ENCODE measurements at places on chromosomes 5 and 9.

GRCh38 chr5:94240993-94241651 lies 377.3 kb downstream of the KIAA0825 start:
- DNase-seq = no peak

DNA sequence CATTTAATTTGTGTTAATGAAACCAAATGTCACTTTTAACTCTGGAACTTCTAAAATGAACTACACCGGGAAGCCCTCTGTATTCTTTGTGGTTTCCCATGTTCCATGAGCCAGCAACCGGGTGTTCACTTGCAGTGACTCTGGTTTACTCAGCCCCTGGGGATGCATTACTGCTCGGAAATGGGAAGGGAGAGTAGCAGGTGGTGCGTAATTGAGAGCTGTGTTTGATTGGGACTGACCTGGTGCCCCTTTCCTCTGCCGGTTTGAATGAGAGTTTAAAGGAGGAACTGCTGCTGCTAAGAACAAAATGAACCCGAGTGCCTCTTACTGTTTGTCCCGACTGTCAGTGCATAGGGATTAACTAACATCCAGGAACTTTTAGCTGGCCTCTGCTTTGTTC lies 100.1 kb upstream of the DHFR start:
- DNase-seq = no peak

DNA sequence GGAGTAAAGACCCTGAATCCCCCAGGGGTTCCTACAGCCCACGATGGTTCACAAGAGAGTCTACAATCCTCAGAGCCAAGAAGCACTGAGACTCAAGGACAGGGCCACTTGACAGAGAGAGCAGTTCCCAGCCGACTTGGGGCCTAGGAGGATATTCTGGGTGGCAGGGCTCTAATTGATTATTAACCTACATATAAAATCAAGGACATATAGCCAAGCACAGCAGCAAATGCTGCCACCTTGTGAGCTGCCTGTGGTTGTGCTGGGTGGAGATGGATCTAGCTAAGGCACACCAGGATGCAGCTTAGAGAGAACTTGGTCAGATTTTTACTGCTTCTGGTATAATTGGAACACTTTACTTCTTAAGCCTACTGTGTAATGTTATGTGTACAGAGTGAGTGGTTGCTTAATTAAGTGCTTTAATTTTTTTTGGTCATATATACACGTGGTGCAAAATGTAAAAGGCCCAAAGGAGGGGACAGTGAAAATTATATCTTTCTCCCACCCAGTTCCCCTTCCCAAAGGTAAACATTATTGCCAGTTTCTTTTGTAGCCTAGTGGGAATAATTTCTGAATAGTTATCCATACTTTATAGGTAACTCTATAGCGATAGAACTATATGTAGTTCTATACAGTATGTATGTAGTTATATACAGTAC lies 78.8 kb downstream of the F2RL2 start:
- DNase-seq = peak; percentile 77

GRCh38 chr9:15191378-15191777 lies 115.6 kb downstream of the TTC39B start:
- no peak for DNase-seq

GRCh38 chr9:113623851-113624485 lies 160.4 kb downstream of the RGS3 start:
- no peak for DNase-seq

DNA sequence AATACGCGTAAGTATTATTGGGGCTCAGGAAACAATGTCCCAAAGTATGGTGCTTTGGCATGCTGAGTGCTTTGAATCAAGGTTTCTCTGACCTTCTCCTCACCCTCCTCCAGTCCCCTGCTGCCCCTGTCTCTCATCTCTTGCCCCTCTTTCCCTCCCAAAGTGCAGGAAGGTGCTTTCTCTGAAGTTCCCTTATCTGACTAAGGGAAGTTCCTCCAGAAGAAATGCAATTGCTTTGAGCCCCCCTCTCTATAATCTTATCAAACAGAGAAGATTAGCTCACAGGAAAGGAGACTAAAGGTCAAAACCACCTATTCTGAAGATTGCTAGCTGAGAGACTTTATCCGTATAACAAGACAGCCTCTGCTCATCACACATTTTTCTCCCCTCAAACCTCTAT lies 288.1 kb downstream of the ARL15 start:
- DNase-seq = no peak

DNA sequence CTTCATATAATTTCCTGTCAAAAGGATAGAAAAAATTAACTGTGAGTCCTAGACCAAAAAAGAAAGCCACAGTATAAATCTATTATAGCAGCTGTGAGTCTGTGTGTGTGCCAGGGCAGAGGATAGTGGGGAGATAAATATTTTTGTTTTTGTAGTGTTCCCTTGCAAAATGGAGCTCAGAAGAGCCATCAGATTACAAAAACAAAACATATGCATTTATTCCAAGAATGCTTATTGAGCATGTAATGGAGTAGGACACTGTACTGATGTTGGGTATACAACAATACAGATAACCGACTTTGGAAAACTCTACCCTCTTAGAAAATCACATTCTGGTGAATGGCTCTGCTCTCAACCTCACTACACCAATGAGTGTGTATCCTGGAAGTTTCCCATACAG lies 111.0 kb downstream of the DMAC1 start:
- no peak for DNase-seq

DNA sequence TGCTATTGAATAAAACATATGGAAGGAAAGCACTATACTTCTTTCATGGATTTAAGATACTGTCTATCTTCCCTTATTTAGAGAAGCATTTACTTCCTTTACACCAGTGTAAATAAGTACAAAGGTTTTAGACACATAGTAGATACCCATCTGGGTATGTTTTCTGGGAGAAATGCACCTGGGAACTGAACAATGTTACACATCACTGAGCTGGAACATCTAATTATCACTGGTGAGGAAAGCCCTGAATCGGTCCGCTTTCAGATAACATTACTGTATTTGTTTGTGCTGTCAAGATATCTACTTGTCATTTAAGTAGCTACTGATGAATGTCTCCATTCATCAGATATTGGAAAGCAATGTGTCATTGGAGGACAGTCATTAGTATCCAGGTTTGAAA lies 964.7 kb upstream of the PTPRD start:
- no peak for DNase-seq

DNA sequence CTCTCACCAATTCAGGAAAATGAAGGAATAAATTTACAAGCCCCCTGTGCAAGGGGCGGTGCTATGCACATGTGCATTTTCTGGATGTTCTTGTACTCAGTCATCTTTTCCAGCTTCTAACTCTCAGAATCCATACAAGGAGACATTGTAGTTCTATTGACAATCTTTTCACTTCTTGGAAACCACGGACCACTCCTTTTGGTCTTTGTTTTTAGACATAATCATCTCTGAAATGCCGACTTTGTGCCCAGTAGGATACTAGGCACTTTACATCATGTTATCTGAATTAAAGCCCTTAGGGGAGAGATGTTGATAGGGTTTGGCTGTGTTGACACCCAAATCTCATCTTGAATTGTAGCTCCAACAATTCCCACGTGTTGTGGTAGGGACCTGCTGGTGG lies 322.6 kb upstream of the WWC1 start:
- no peak for DNase-seq

DNA sequence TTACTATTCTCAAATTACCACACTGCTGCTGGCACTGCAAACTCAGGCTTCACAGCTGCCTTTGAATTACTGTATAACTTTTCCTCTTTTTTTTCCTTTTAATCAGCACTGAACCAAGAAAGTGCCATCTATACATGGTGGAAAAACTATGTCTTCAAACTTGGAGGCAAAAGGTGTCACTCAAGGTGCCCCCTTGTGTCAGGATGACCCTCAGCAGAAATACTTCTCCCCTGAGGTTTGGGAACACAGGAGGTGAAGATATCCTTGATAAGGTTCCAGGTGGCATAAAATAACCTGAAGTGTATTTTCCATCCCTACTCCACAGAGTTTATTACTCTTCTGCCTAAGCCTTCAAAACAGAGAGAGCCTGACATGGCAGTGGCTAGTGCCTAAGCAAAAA lies 14.5 kb downstream of the FRMD3 start:
- DNase-seq = no peak

GRCh38 chr5:75044406-75044805 lies 8.0 kb downstream of the GCNT4 start:
- DNase-seq = no peak

DNA sequence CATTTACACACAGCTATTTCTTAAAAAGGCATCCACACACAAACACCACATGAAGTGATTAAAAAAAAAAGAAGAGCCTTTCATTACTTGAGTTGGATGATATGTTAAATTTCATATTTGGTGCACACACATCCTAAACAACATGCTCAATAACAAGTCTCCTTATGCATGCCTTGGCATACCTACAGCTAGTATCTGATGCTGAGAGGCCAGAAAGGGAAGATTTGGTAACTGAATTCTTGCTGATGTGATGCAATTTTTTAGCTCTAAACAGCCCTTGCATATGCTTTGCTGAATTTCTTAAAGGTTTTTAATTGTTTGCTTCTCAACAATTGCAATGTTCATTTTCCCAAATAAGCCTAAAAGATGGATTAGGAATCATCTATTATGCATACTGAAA lies 338.8 kb downstream of the ARL15 start:
- DNase-seq = no peak

DNA sequence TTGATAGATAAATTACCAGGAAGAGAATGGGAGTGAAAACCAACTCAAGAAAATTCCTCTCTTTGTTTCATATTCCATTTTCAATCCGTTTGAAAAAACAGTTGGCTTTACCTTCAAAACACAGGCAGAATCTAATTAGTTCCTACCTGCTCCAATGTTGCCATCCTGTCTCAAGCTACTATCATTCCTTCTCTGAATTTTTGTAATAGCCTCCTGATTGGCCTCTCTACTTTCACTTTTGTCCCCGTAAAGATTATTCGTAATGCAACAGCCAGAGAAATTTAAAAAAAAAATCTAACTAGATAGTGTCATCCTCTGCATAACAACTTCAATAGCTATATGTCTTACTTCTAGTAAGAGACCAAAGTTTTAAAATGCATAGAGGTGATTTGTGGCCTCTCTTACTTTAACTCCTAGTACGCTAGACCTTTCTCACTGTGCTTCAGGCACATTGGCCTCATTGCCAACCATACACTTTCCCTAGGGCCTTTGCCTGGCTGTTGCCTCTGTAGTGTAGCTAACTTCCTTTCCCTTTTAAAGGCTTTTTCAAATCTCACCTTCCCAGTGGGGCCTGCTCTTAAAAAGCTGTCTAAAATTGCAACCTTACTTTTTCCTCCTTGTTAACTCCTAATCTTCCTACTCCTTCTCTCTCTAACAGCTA lies 311.3 kb upstream of the GRIN3A start:
- no peak for DNase-seq

- no peak for DNase-seq
Observed at GRCh38 chr5:168813184-168813968, 234.2 kb upstream of the PANK3 start.

DNA sequence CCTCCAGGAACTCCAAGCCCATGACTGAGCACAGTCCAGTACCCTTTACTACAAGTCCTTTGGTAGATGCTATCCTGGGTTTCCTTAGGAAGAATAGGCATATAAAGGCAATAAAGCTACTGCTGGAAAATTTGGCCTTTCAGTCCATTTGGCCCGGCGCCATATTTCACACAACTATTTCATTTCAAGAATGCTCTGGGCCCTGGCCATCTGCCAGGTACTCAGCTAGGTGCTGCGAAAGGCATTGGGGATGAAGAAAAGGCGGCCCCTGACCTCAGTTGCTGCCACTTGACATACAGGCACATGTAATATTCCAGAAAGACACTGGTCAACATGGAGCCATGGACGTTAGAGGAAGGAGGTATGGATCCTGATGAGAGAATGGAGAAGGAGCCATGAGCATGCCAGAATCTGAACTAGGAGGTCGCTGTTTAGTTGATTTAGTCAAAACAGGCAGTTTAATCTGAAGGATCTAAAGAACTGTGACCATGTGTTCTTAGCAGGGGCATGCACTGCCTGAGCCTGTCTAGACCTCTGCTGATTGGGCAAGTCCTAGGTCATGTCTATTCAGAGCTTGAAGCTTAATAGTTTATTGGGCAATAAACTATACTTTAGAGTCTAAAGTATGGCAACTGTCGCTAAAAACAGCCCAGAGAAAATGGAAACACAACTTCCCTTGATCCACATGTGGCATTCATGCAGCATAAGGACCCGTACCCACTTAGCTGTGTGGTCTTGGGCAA lies 149.3 kb downstream of the MELK start:
- no peak for DNase-seq

- no peak for DNase-seq
Observed at GRCh38 chr5:65999061-65999723, 72.8 kb downstream of the ERBIN start.

DNA sequence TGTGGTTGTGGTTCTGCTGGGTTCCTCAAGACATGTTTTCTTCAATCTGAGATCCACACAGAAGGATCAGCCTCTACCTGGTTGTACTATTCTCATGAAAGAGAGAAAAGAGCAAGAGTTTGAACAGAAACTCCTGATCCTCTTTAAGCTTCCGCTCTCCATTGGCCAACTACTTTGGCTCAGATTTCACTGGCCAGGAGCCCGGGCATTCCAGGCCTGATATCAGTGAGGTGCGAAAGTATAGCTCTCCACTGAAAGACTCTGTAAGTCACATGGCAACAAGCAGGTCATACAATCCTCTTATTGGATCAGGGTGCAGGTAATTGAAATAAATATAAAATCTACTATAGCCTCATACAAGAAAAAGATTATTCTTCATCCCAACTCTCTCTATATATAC lies 920.5 kb downstream of the TLE4 start:
- DNase-seq = no peak

- no peak for DNase-seq
Observed at GRCh38 chr9:131423171-131423581, 29.3 kb downstream of the PRRC2B start.

DNA sequence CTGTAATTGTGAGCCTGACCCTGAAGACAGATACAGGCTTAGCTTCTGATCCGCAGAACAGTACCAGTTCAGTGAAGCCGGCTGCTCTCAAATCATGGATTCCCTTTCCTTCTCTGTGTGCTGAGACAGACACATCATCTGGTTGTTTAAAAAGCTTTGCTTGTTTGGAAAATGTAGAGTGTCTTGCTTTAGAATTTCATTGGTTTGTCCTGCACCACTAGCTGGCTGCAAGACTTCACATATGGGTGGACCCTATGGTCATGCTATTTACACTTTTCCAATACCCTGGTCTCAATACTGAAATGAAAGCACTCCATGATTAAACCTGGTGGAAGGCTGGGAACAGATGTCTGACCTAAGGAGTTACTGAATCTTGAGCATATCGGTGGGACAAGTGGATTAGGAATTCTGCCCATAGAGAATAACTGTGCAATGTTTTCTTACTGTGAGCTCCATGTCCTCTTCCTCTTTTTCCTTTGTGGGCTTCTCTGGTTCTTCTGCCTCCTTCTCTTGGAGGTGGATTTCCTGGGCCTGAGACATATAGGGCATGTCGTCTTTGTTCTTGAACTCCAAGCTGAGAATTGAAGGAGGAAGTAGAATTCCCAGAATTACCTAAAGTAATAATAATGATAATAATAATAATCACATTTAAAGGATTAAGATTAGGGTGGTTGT lies 201.1 kb upstream of the KLF9 start:
- DNase-seq = no peak

- no peak for DNase-seq
Observed at GRCh38 chr5:140084541-140084940, 29.4 kb upstream of the PURA start.
